Sigmoid colon (tissue), 7 donors: ENCODE measurements at places on chromosomes 12 and 14.
A peak's percentile ranks its signal among the peaks of the same experiment; 100 is the strongest.

DNA sequence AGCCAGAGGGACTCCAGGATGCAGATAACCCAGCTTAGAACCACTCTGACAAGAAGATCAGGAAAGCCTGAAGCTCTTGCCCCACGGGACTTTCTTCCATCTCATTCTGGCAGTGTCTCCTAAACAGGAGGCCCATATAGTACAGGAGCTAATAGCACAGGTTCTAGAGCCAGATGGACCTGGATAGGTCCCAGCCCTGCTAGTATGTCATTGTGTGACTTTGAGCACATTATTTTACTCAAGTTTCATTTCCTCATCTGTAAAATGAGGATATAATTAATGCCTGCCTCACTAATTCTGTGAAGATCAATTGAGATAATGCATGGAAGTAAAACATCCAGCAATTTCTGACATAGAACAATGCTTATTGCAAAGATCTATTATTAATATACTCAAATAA, 66.5 kb upstream of the GZMB start:
- no peak for DNase-seq

DNA sequence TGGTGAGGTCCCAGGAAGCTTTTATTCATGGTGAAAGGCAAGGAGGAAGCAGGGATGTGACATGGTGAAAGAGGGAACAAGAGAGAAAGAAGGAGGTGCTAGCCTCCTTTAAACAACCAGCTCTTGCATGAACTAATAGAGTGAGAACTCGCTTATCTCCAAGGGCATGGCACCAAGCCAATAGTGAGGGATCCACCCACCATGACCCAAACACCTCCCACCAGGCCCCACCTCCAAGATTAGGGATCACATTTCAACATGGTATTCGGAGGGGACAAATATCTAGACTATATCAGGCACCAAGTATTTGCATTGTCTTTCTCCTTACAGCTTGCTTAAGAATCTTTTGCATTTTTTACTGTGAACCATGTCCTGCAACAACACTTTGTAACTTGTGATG, 91.9 kb upstream of the DHRS4 start:
- DNase-seq, result no peak

- no peak for DNase-seq
These were observed 10.2 kb downstream of the VCPKMT start for GRCh38 chr14:50106178-50106577.

- DNase-seq, result no peak
These were observed 25.1 kb upstream of the SLC8A3 start for GRCh38 chr14:70213721-70214282.

- peak; percentile 96 for DNase-seq
These were observed 103.4 kb upstream of the MAP1LC3B2 start for GRCh38 chr12:116455540-116456329.

DNA sequence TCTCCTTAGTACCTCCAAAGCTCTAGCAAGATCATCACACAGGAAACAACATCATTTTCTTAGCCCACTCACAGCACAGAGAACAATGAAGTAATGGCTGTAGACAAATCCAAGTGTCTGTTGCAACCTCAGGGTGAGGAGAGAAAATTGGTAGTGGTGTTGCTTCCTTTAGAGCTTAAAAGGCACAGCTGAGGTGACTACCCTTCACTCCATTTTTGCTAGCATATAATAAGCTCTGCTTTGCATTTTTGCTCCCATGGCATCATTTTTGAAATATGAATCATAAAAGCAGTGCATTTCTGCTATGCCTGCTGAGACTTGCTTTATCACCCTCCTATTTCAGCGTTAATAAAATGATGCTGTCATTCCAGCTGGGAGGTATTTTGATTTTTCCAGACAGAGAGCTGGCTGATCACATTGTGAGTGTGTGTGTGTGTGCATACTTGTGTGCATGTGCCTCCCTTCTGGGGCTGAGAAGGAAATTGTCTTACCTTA, 18.5 kb upstream of the PCNX1 start:
- DNase-seq, result no peak

DNA sequence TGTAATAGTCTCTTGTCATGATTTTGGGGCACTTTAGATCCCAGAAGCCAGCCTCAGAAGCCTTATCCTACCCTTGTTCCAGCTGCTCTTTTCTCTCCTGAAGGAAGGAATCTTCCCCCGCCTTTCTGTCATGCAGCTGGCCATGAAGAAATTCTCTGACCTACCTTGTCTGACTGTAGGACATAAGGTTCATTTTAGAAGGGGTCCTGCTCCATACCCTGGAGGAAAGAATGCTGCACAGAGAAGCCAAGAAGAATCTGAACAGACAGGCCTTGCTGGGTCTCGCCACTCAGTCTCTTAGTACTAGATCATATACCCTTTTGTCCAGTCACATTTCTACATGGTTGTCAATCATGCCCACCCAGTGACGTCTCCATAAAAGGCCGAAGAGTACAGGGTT, 6.2 kb upstream of the TMCC3 start:
- DNase-seq, result no peak

DNA sequence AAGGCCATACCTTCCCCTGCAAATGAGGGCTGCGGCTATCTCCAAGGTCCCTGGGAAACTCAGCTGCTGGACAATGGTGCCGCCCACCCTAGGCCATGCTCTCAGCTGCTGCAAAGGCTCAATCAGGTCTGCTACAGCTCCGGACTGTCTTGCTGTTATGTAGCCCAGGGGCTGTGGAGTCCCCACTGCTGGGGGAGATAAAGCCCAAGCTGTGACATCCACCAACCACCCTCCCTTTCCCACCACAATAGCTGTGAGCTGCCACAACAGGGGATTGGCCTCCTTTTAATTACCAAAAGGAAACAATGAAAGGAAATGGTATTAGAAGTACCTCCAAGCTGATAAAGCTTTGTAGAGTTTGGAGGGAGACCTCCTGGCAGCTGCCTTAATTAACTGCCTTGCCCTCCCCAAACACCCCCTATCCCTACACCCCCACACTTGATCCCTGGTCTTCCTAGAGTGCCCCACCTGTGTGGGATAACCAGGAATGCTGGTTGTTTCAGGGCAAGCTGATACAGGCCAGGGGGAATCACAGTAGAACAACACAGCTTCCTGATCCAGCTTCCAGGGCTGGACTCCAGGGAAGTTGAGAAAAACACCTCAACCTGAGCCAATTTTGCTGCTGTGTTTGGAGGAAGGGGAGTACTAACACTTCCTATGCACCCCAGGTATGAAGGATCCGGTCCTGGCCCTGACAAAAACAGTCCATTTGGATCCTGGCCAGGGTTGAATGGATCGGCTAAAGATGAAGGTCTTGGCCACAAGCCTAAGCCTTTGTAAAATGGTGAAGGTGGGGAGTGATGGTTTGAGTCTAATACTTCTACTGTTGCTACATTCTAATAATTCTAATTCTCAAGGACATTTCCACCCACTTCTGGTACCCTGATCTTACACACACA, at the start of gene VWF:
VWF (minus strand) TSS at position 260 of the 899 bp plus-strand sequence. CDS start 1,474 bp downstream, outside the sequence.
- DNase-seq, result no peak

GRCh38 chr12:5984873-5985272, 39.8 kb upstream of the ANO2 start:
- DNase-seq, result no peak

DNA sequence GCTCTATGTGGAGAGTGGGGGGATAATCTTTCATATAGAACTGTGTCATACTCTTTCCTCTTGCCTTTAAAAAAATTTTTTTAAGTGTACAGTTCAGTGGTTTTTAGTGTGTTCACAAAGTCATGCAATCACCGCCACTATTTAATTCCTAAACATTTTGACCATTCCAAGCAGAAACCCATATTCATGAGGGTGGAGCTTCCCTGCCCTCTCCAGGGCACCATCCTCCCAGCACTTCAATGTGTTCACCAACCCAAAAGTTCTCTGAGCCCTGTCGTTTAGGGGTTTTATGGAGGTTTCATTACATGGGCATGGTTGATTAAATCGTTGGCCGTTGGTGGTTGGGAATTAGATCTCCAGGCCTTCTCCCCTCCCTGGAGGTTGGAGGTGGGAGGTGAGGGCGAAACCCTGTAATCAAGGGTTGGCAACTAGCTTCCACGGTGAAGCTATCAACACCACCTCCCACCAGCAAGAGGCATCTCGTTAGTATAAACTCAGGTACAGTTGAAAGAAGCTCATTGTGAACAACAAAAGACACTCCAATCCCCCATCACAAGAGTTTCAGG, 42.8 kb upstream of the WNK1 start:
- no peak for DNase-seq

GRCh38 chr12:7501031-7501588, 2.5 kb downstream of the CD163 start:
- no peak for DNase-seq

GRCh38 chr12:1922985-1923384, 4.5 kb upstream of the CACNA2D4 start:
- DNase-seq, result no peak

DNA sequence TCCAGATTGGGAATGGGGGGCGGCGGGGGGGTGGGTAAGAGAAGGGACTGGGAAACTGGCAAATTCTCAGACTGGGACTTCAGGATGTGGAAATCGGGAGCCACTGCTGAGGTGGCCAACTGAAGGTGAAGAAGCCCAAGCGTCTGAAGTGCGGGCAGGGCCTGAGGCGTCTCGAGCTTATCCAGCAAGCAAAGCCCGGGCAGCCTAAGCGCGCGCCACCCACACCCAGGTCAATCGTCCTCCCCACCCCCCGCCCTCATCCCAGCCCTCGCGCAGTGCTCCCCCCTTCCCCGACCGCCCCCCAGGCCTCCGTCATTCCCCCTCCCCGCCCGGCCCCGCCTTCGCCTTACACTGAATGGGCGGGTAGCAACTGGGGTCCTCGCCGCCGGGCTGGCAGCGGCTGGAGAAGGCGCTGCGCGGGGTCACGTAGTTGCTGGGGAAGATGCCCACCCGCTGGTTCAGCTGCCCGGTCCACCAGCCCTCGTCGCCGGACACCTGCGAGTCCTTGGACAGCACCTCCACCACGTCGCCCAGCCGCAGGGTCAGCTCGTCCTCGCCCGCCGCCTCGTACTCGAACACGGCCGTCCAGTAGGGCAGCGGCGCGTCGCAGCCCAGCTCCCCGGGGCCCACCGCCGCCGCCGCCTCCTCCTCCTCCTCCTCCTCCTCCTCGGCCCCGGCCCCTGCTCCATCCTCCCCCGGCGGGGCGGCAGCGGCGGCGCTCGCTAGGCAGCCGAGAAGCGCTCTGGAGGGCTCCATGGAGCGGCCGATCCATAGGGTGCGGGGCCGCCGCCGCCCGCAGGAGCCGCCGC, 693 bp downstream of the MAP3K9 start:
- peak; percentile 62 for DNase-seq

DNA sequence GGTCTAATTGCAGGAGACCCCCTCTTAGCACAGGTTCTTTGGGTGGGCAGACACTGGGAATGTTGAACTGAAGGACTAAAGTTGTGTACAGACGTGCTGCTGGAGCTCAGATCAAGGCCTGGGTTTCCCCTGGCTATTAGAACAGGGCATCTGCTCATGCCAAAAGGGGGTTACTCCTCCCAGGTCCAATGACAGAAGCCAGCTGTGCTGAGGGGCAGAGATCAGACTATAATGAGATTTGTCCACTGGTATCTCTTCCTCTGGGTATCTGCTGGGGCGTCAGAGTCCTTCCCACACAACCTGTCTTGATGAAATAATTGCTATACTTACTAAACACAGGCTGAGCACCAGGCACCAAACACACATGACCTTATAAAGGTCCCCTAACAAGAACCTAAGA, 42.6 kb downstream of the LTBP2 start:
- no peak for DNase-seq

DNA sequence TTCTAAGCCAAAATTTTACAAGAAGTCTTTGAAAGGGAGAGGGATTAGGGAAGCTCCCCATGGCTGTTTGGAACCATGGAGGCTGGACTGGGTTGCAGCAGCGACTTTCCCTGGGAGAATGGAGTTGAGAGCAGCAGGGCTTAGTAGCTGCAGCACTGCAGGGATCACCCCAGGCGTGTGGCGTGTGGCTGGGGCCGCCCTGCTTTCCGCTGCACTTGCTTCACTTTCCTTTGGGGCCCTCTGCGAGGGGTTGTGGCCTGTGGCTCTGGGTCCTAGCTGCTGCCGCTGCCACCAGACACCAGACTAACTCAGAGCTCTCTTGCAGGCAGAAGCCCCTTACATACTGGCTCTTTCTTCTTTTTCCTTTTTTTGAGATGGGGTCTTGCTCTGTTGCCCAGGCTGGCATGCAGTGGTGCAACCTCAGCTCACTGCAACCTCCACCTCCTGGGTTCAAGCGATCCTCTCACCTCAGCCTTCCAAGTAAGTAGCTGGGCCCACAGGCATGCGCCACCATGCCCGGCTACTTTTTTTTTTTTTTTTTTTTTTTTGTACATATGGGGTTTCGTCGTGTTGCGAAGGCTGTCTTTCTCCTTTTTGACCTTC, 25.4 kb downstream of the CCDC62 start:
- DNase-seq, result no peak

DNA sequence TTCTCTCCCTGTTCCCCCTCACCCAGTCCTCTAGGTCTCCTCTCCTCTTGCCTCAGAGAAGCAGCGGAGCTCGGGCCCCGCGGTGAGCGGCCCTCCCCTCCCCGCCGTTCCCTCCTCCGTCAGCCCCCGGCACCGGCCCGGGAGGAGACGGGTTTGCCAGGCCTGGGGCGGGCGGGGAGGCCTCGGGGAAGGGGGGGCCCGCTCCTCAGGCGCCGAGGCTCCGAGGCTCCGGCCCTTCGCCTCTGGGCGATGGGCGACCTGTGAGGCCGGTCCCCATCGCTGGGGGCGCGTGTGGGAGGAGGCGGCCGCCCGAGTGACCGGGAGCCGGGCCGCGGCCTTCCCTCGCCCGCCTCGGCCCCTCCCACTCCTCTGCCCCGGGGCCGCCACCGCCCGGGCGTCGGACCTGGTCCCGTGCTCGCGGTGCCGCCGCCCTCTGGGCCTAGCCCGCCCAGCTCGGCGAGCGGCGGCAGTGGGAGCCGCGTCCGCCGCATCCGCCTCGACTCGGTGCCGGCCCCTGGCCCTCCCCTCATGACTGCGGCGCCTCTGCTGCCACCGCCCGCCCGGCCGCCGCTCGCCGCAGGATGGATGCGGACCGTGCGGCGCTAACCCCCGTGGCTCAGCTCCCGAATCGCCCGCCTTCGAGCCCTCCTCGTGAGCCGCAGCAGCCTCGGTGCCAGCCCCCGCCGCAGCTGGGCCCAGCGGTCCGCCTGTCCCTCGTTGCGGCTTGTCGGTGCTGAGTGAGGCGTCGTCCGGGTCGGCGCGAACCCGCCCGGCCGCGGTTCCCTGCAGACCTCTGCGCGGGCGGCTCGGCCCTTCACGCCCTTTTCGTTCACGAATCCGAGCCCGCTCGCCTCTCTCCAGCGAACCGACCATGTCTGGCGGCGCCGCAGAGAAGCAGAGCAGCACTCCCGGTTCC, 574 bp downstream of the WNK1 start:
- DNase-seq, result peak; percentile 70

- no peak for DNase-seq
These were observed 204.8 kb upstream of the IGF1 start for GRCh38 chr12:102685172-102685571.

DNA sequence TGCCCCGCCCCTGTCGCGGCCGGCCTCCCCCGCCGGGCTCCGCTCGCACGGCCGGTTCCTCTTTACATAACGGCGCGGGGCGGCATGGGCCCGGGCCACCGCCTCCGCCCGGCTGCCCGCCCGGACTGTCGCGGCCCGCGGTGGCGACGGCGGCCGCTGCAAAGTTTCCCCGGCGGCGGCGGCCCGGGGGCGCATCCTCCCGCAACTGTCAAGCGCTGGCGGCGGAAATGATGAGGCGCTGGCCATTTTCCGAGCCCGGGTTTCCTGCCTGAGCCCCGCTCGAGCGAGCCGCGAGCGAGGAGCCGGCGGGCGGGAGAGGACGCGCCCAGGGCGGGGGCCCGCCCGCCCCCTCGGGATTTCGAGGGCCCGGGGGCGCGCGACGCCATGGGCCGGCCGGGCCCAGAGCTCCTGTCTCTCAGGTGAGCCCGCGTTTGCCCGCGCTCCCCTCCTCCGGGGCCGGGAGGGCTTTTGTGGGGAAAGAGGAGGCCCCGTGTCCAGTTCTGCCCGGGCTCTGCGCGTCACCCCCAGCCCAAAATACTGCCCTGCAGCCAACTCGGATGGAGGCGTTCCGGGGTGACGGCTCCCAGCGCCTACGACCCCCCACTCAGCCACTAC, at the start of gene SH2B3:
SH2B3 (plus strand) TSS at position 65 of the 615 bp plus-strand sequence. CDS start 12,223 bp downstream, outside the sequence.
- DNase-seq, result no peak
